ENCODE measurements at places on chromosomes 11 and 22.

DNA sequence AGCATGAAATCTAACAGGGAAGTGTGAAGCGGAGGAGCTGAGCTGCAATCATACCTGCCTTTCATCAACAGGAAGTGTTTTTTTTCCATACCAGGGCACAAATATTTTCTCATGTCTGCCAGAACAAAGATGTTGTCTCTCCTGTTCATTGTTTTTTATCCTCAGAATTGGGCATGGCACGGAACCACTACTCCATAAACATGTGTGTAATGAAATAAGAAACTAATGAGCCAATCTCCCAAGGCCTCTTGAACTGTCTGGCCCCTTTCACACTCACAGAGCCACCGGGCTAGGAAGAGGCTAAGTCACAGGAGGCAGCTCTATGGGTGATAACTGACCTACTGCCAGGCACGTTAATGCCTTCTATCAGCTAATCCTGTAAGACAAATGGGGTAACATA, 124.4 kb downstream of the ETS1 start:
- no peak for DNase-seq

DNA sequence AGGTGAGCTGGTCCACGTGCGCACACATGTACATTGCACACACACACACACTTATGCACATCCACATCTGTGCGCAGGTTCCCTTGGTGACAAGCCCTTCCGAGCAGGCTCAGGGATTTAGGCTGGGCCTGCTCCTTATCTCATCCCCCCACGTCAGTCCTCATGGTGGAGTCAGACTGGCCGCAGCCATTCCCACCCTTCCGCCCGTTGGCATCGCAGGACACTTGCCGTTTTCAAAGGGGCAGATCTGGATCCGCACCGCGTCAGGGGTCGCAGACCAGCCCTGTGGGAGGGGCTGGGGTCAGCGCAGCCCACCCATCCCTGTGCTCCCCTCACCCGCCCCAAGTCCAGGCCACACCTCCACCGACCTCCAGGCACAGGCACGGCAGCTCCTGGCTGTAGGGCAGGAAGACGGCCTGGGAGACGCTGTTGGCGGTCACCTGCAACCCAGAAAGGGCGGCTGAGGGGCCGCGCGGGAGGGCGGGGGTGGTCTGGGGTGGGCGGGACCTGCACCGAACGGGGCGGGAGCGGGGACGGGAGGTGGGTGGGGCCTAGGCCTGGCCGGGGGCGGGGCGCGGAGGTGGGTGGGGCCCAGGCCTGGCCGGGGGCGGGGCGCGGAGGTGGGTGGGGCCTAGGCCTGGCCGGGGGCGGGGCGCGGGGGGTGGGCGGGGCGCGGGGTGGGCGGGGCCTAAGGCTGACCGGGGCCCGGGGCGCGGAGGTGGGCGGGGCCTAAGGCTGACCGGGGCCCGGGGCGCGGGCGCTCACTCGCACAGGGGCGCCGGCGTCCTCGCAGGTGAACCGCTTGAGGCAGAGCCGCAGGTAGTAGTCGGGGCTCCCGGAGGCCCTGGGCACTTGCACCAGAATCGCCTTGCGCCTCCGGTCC, 13.3 kb downstream of the IL17REL start:
- peak; percentile 2 for DNase-seq

GRCh38 chr22:17272511-17272991, 53.3 kb upstream of the ADA2 start:
- DNase-seq = no peak

GRCh38 chr11:102513869-102514268, 16.7 kb downstream of the MMP7 start:
- no peak for DNase-seq

- DNase-seq = peak; percentile 93
Observed at GRCh38 chr11:19712281-19713195, at the start of gene NAV2. TSS of gene NAV2 (plus strand) at chr11:19712837. CDS start at chr11:19713696, 859 bp downstream.

DNA sequence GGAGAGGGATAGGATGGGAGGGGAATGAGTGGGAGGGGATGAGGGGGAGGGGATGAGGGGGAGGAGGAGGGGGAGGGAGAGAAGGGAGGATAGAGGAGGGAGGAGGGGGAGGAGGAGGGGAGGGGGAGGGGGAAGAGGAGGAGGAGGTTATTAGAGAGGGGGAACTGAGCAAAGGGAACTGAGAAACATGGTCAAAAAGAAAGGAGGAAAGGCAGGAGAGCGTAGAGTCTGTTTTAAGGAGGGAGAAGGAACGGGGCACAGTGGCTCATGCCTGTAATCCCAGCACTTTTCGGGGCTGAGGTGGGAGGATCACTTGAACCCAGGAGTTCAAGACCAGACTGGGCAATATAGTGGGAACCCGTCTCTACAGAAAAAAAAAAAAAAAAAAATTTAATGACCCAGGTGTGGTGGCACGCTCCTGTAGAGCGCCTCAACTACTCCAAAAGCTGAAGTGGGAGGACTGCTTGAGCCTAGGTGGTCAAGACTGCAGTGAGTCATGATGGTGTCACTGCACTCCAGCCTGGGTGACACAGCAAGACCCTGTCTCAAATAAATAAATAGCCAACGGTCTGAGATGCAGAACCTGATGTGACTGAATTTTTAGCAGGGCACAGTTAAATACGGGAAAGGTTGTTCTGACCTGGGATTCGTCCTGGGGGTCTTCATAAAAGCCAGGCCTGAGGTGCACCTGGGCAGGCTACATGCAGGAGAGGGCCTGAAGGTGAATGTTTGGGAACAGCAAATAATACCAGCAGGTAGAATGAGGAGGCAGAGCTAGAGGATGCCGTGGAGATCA, 4.0 kb downstream of the B3GNT6 start:
- DNase-seq = no peak

DNA sequence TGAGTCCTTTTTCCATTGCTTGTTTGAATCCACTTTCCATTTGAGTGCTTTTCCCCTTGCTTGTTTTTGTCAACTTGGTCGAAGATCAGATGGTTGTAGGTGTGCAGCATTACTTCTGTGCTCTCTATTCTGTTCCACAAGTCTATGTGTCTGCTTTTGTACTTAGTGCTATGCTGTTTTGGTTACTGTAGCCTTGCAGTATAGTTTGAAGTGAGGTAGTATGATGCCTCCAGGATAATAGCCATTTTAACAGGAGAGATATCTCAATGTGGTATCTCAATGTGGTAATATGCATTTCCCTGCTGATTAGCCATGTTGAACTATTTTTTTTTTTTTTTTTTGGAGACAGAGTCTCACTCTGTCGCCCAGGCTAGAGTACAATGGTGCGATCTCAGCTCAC, 16.7 kb downstream of the ACRV1 start:
- no peak for DNase-seq

- no peak for DNase-seq
Observed at GRCh38 chr11:100825626-100826025, 138.5 kb downstream of the ARHGAP42 start.
